ENCODE measurements at places on chromosomes 12 and 14.
A peak's percentile ranks its signal among the peaks of the same experiment; 100 is the strongest.

GRCh38 chr14:52473557-52473956 lies 78.7 kb downstream of the TXNDC16 start:
- DNase-seq, result peak; percentile 57

- no peak for DNase-seq
These were observed 42.7 kb upstream of the NEDD1 start for GRCh38 chr12:96864335-96864734.

GRCh38 chr12:49885663-49886461 lies 17.8 kb downstream of the FAIM2 start:
- no peak for DNase-seq

- DNase-seq, result peak; percentile 67
These were observed 53.4 kb downstream of the PLBD1 start for GRCh38 chr12:14514154-14514842.

- DNase-seq, result no peak
These were observed 35.8 kb downstream of the LGMN start for GRCh38 chr14:92712654-92713051.

DNA sequence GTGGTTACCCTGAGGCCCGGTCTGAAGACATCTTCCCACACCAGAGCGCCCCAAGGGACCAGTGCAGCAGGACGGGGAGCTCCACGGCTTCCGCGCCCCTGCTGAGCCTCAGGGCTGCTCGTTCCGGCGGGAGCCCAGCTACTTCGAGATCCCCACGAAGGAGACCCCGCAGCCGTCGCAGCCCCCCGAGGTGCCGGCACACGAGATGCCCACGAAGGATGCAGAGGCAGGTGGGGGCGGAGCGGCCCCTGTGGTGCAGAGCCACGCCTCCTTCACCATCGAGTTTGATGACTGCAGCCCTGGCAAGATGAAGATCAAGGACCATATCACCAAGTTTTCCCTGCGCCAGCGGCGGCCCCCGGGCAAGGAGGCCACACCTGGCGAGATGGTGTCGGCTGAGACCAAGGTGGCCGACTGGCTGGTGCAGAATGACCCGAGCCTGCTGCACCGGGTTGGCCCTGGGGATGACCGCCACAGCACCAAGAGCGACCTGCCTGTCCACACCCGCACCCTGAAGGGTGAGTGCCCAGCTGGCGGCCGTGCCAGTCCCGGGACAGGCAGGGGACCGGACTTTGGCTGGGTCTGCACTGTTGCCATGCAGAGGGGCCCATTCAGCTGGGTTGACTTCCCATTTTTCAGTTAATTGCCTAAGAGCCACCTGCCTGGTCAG lies 18.1 kb downstream of the CEP170B start:
- DNase-seq, result no peak

- DNase-seq, result peak; percentile 58
These were observed 44.8 kb downstream of the GCH1 start for GRCh38 chr14:54857830-54858269.

DNA sequence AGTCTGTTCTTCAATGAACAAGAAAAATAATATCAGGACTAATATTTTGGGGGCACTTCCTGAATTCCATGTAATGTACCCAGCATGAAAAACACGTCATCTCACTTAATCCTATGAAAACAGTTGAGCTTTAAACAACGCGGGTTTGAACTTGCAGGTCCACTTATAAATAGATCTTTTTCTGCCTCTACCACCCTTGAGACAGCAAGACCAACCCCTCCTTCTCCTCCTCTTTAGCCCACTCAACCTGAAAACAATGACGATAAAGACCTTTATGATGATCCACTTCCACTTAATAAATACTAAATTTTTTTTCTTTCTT lies 203.9 kb upstream of the KRR1 start:
- no peak for DNase-seq

DNA sequence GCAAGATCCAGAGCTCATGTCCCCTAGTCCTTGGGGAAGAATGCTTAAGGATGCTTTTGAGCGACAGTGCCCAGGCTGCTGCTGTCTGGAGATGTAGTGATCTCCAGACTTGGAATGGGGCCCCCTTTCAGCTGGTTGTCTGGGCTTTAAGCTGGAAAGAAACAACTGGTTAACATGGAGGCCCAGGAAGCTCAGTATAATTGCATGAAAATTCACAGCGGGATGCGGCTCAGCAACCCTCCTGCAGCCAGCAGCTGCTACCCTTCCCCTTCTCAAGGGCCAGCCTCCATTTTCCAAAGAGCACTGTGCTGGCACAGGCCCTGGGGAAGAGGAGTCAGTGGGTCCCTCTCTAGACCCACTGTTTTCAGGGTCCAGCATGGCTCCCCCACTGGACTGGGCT lies 26.3 kb downstream of the RAB35 start:
- DNase-seq, result no peak

DNA sequence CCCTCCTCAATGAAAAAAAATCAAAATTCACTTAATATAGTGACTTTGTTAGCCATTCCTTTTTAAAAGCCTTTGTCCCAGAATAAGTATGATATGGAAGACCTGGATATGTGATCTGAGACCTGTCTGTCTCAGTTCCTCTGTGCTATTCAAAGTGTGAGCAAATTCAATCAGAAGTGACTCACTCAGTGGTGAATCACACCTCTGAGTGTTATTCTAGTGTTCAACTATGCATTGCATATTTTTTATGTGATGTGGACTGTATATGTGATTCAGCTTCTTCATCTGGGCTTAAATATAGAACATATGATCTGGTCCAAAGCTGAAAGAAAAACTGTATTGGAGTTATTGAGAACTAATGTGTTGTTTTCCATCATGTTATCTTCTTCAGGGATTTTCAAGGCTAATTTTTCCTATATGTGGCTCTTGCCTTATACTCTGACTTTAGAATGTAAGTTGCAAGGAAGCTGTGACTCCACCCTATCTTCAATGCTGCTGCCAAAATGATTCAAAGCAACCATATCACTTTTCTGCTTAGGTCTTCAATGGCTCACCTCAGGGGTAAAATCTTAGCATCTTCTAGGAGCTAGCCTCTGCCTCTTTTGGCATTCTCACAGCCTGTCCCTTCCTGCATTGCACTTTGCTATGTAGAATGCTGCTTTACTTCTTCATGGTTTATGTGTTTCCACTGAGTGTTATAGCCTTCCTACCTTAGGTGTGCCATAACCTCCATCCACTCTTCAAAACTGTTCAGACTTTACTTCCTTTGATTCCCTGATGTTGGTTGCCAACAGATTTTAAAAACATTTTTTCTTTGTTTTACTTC lies 169.8 kb downstream of the OTOGL start:
- no peak for DNase-seq

DNA sequence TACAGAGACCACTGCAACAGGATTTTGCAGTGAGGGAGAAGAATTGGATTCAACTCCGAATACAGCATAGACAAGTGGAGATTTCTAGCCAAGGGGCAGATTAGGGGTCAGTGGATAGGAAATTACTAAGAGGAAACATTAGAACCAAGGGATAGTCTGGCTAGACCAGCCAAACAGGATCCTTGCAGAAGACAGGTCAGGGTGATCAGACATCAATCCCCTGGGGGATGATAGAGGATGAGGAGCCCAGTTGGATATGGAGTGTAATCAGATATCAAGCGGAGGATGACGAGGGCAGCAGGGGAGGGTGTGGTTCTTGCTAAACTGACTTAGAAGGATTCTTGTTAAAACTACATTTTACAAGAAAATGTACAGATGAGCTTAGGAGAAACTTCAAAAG lies 424.4 kb downstream of the DAD1 start:
- DNase-seq, result no peak

DNA sequence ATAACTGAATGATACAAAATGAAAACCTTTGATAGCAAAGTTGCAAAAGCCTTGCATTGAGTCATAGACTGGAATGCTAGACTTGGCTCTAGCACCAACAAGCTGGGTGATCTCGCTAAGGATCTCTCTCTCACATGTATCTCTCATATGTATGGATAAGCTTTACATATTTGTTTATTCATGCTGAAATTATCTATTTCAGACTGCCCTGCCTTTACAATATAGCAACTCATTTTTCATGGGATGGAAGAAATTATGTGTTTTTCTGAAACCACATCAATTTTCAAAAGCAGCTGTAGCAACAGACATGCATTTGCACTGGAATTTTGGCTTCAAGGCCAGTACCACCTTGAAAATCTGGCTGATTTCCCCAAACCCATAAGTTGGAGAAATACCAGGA lies 11.4 kb downstream of the RERG start:
- no peak for DNase-seq

DNA sequence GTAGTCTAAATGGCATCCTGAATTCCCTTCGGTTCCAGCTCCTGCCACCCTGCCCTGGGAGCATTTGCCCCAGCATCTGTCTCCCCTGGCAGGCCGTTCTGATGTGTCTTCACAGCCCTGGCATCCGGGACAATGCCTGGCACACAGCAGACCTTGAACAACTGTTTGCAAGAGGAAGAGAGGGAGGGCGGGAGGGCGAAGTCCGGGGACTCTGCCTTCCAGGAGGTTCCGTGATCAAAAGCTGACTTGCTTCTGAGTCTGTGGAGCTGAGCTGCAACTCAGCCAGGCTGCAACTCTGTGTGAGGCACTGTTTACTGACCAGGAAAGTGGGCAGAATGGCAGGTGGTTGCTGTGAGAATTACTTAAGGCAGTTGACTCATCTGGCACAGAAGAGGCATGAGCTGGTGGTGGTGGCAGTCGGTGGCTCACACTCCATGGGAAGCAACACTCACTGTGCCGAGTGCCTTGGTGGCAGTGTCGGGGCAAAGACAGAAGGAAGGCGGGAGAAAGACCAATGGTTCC lies 61.1 kb upstream of the DLK1 start:
- DNase-seq, result no peak

DNA sequence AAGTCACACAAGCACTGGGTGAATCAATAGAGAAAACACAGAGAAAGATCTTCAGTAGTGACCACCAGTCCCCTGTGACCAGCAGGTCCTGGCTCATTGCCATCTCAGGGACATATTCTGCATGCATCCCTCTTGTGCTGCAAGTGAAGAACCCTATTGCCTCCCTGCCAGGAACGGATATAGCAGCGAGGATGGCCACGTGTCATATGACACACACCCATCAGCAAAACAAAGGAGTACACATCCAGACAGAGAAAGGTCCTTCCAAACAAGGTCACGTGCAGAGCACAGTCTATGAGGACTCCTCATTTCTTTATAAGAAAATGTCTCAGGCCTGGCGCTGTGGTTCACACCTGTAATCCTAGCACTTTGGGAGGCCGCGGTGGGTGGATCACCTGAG lies 638.4 kb downstream of the FLRT2 start:
- DNase-seq, result no peak

- no peak for DNase-seq
These were observed 1.1 kb downstream of the ATP5F1B start for GRCh38 chr12:56644654-56645053.

DNA sequence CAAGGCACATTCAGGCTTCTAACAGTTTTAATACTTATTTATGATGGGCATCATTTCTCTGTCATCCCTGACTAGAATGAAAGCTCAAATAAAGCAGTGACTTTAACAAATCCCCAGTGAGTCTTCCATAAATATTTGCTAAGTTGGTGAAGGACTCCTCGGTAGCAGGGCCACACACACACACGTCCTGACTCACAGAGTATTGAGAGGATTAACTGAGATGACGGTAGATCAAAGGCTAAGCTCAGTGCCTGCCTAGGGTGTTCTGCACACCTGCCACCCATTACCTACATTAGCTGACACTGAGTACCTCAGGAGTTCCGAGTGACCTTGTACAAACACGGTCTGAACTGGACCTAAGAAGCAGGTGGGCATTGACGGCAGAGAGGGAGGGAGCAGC lies 197.3 kb upstream of the SFSWAP start:
- no peak for DNase-seq

DNA sequence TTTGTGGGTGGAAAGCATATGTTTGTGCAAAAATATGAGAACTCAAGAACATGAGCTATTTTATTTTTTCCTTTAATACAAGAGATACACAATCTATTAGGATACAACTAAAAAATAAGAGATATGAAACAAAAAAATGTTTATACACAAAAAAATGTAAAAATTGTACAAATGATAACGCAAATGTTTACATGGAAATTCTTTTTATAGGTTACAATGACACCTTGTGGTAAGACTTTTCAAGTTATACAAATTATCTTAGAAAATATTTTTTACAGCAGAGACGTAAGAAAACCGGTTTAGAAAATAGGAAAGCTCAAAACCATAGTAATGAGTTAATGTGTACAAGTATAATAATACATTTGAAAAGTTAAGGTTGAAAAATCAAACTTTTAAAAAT lies 25.5 kb downstream of the CEP83 start:
- no peak for DNase-seq
